ENCODE measurements at places on chromosomes 11 and 22.

GRCh38 chr11:108597736-108598355 is 4.3 kb upstream of the EXPH5 start:
- DNase-seq, result no peak

GRCh38 chr22:19047993-19048392 is 74.2 kb downstream of the DGCR2 start:
- no peak for DNase-seq

- DNase-seq, result no peak
These were observed 561 bp downstream of the FXYD2 start for GRCh38 chr11:117823946-117824420.

DNA sequence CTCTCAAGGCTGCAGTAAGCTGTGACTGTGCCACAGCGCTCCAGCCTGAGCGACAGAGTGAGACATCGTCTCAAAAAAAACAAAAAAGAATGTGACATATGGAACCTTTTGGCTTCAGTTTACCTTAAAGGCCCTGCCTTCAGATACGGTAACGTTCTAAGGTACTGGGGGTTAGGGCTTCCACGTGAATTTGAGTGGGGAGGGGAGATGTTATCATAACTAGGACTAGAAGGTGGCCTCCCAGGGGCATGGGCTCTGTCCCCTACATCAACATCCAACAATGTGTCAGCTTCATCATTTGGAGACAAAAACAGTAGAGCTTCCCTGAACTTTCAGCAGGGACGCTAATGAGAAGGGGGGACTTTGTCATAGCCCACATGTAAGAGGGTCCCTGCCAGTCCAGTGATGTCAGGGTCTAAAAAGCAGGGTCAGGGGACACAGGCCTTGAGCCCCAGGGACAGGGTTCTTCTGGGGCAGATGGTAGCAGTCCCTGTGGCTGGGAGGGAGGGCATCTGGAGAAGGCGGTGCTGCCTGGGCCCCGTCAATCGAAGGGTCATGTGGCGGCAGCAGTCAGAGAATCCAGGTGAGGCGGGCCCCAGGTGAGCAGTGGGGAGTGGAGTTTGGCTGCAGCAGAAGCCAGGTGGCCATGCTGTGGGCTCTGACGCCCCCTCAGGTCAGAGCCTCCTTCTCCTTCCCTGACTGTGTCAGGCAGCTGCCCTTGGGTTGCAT is 79.8 kb downstream of the BCR start:
- no peak for DNase-seq

GRCh38 chr11:123302751-123303195 is 107.7 kb upstream of the CLMP start:
- no peak for DNase-seq

DNA sequence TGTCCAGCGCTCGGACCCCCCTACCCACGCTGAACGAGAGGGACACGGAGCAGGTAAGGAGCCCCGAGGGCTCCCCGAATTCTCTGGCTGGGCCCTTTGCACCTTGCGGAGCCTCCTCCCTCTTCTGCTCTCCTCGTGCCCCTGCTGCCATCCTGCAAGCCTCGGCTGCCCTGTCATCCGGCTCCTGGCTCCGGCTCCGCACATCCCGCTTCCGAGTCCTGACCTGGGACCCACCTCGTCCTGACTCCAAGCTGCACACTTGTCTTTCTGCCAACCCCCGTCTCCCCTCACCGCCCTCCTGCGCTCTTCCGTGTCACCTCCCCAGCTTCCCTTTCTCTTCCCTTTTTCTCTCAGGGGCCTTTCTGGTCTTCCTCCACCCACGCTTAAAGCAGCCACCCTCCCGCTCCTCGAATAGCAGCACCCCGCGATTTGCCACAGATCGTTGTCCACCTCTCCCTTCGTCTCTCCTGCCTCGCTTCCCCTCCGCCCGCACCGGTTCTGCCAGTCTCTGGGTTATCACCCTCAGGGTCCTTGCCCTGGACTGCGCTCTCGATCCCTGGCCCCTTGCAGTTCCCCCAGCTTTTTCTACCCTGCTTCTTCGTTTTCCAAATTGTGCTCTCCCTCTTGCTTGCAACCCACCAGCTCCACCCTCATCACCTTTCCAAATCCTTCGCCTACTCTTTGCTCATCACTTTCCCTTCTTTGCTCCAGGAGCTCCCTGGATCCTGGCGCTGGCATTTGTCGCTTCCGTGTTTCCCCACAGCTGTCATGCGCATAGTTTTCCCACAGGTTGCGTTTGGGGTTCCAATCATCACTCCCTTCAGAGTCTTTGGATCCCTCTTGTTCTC is 822 bp downstream of the MARK2 start:
- no peak for DNase-seq

- DNase-seq, result no peak
These were observed 511 bp downstream of the PKDREJ start for GRCh38 chr22:46262449-46263215.

DNA sequence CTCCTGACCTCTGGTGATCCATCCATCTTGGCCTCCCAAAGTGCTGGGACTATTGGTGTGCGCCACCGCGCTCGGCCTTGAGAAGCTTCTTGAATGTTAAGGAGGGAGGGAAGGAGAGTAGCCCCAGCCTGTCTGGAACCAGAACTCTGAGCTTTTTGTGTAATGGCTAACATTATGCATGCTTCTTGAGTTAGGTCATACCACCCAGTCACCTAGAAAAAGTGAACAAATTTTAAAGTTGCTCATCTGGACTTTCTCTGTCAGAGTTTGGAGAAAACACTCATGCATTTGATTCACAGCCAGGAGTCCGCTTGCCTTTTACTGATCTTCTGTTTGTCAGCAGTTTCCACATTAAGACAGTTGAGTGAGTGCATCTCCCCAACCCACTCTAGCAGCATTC is 82.1 kb downstream of the PPP6R3 start:
- DNase-seq, result no peak

DNA sequence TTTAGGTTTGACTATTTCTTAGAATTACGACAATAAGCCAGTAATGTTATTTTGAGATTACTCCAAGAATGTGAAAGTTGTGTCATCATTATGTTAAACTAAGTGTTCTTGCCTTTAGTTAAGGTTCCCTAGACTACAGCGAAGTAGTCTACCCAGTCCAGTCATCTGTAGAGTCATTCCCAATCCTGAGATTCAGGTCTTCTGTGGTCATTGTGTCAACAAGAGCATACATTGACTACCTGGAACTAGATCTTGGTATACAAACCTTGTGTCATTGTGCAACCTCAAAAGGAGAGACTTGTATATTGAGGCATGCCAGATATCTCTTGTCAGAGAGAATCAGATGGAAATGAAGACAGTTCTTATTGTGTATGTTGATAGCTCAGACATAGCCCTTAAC is 115.9 kb downstream of the ATM start:
- no peak for DNase-seq

- DNase-seq, result peak; percentile 61
These were observed 700 bp upstream of the DEPDC5 start for GRCh38 chr22:31753005-31753633.

Measured in HuH-7.5 (cell line).